Mesenteric fat pad (tissue), 1 donor: ENCODE measurements at places on chromosomes 5 and 9. TPM values are rescaled to one million over a fixed set of nuclear protein-coding genes. Genes with fewer than 3 reads are reported as not detected.

DNA sequence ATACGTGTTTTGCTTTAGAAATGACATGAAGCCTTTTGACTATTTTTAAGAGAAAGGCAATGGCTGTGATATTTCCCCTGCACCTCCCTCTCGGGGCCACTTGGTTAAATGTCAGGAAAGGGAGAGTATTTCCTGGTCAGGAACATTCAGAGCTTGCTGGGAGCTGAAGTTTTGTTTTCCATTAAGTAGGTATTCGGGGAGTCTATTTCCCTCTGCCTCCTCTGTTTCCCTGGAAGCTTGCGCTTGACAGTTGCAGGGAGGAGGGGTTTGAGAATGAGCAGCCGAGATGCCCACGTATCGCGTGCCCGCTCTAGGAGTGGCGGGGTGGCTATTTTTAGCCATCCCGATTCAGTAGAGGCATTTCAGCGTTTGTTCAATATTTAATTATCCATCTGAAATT lies 6.7 kb downstream of the DAB2IP start:
- no peak for DNase-seq

STING1 gene
- total RNA-seq: 52.5 TPM

DNA sequence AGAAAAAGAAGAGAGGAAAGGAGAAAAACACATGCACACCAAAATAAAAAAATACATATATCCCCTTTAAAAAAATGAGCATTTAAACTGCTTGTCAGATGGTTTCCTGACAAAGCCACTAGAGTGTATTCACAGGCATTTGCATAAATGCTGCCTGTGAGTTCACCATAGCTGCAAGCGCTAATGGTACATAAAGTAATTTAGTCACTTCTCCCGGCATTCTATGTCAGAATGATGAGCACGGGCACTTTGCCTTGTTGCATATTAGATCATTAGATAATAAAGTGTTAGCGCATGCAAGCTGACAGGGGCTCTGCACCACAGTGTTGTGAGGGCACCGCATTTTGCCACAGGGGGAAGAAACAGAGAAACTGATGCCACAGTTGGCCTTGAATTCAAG lies 280.6 kb downstream of the EBF1 start:
- DNase-seq: no peak

DNA sequence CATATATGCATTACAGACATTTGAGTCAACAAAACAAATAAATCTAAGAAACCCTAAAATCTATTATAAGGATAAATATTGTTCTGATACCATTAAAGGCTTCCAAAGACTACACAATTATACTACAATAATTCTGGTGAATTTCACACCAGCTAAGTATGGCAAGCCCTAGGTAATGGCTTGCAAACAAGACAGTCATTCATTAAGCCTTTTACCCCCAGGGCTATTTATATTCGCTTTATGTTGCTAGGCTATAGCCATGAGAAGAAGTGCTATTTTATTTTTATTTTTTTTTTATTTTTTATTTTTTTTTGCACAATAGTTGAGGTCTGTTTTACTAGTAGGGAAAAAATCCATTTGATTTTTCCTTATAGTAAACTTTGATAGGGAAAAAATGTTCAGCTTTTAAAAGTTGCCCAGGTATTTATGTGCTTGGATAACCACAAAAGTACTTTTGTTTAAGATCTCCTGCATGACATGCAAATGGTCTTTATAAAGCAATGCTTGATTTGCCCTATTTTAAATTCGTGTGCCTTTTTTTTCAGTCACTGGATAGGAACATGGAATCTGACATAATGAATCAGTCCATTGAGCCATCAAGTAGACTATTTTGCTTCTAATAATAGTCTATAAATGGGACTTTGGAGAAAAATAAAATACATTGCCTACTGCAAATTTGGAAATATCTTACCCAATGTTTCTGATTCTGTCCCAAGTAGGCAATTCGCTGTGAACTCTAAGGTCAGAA lies 946.3 kb upstream of the COX7C start:
- no peak for DNase-seq

PCDHA11 gene
- total RNA-seq: 0.26 TPM

DNA sequence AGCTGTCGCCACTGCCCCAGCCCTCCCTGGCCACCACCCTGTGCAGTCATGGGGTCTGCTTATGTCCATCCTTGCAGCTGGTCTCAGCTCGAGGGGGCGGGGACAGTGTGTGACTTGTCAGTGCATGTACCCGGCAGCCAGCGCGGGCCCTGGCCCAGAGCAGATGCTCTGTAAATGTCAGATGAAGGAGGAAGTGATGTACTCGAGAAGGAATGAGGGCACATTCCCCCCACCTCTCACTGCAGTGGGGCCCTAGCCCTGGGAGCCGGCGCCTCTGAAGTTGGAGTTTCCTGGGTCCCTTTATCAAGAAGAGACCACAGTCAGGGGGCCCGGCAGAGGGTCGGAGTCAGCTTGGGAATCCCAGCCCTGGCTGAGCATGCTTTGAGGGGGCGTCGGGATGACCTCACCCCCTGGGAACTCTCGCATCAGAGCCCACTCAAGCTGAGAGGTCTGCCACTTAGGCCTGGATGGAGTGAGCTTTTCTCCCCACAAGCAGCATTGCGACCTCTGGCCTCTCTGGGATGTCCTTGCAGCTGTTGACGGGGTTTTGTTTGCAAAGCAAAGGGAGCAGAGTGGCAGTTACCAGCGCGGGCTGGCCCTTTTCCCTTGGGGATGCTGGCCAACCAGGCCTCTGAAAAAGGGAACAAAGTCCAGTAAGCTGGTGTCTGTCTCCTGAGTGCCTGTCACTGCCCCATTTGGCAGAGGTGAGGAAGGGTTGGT lies 19.0 kb downstream of the NEURL1B start:
- peak; percentile 92 for DNase-seq

DNA sequence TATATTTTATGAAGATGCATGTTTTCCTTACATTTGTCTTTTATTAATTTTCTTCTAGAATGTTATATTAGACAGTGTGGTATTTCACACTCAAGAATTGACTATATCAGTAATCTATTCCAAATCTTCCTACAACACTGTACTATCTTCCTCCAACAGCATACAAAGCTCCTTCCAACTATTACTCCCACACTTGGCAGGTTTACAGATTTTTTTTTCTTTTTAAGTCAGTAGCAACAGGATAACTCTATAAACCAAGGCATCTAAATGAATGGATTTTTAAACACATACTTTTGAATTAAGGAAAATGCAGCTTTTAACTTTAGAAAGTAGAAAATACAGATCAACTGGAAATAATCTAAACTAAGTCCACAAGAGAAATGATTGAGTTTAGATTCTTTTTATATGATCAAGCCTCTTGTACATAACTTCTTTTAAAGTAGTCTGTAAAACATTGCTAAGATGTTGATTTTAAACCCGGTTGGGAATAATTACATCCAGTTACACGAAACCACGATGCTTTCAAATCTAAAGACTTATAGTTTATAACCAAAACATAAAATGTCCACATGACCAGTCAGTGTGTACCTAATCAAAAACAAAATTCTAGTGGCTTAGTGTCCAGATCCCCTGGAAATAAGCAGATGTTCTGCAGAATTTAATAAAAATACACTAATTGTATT lies 281.6 kb downstream of the ADAMTS6 start:
- no peak for DNase-seq

DNA sequence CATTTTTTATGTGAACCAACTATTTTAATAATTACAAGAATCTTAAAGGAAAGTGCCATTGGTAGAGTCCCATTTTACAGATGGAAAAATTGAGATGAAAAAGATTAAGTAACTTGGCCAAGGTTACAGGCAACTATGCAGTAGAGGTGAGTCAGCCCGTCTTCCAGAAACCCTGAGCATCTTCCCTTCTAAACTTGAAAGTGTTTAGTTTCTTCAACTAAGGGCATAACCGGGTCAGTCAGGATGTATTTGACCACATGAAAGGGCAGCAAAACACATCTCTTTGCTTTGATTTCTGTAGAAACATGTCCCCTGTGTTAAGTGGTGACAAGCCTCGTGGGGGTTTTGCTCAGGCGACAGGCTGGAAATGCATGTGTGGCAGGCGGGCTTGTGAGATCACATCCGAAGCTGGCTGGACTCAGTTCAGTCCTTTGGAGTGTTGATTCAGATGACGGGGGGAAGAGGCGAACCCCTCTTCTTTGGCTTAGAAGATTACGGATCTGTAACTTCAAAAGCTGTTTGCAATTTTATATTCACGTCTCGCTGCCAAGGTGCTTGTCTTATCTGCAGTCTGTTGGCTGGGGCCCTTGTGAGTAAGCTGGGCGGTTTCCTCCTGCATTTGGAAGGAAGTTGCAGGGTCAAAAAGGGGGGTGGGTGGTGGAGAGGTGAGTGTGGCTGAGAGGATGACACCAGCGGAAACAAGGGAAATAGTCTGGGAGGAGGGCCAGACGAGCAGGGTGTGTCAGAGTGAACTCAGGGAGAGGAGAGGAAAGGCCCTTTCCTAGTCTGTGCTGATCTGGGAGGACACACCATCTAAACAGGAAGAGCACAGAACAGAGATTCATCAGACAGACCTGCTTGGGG lies 78.9 kb upstream of the RPS23 start:
- no peak for DNase-seq

DNA sequence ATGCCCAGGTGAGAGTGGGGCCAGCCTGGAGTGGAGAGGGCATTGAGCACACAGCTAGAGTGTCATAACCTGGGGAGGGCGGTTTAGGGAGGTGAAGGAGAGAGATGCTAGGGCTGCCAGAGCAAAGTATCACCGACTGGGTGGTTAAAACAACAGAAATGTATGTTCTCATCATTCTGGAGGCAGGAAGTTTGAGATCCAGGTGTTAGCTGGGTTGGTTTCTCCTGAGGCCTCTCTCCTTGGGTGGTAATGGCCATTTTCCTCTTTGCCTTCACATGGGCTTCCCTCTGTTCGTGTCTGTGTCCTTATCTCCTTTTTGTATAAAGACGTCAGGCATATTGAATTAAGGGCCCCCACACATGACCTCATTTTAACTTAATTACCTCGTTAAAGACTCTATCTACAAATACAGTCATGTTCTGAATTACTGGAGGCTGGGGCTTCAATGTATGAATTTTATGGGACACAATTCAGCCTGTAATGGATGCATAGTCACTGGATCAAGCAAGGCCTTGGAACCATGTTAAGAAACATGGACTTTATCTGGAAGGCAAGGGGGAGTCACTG lies 118.6 kb upstream of the IL12B start:
- no peak for DNase-seq

- no peak for DNase-seq
Measured at GRCh38 chr5:56183506-56183905, 49.6 kb downstream of the ANKRD55 start.
